IMR-90 (cell line): ENCODE measurements at places on chromosomes 11 and 22. TPM values are rescaled to one million over a fixed set of nuclear protein-coding genes. Genes with fewer than 3 reads are reported as not detected.

The CYTH4 gene
- 0.28 and 0.36 TPM in 2 replicates for total RNA-seq

The CADM1 gene
- 62.2 and 77.1 TPM in 2 replicates for total RNA-seq

The CFAP300 gene
- total RNA-seq, result 0.90 and 1.9 TPM in 2 replicates

The OR52H1 gene
- 0.18 and 0.28 TPM in 2 replicates for total RNA-seq

DNA sequence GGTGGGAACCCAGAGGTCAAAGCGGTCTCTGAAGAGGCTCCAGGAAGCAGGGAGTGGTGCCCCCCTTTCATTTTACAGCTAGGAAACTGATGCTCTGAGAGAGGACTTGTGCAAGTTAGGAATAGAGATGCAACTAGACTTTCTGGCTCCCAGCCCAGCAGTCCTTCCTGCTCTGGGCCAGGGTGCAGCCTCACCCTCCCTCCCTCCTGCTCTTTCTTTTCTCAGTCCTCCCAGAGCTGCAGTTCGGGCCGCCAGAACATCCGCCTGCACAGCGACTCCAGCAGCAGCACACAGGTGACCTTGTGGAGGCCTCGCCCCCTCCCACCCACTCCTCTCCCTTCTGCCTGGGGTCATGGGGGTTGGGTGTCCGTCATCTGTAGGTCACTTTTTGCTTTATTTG, 51.5 kb downstream of the LHFPL7 start:
- no peaks in the 10 kb centered on the region; the same call in 1 of the 2 replicates for H3K27me3 ChIP-seq
- no peak for DNase-seq
- H3K27ac ChIP-seq, result no peak overlapping the region
- no peaks in the 10 kb centered on the region for H3K4me1 ChIP-seq
- no peak overlapping the region for H3K4me3 ChIP-seq

DNA sequence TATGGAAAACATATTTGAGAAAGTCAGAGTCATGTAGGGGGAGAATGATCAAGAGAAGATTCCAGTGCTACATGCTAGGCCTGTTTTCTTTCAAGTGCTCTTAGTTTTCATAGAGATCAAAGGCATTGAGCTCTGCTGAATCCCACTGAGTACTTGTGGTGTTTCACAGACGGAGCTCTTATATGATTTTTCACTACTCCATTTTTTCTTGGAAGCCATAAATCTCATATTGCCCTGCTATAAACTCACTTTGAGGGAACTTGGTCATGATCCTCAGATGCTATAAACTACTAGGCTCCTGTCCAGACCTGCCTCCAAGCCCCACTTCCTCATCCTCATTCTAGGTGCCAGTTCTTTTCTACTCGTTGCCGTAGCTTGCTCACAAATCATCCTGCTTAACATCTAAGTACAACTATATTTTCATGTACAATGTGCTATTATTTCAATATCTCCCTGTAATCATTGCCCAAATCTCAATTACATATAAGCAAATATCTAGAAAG, 180.8 kb upstream of the CCDC179 start:
- H3K4me1 ChIP-seq, result no peaks in the 10 kb centered on the region
- DNase-seq, result no peak
- H3K27me3 ChIP-seq, result no peaks in the 10 kb centered on the region

- no peak overlapping the region for H3K4me3 ChIP-seq
- no peaks in the 10 kb centered on the region for H3K36me3 ChIP-seq
- H3K27ac ChIP-seq, result no peak overlapping the region
Measured at GRCh38 chr22:36807627-36808026, 9.2 kb downstream of the PVALB start.

DNA sequence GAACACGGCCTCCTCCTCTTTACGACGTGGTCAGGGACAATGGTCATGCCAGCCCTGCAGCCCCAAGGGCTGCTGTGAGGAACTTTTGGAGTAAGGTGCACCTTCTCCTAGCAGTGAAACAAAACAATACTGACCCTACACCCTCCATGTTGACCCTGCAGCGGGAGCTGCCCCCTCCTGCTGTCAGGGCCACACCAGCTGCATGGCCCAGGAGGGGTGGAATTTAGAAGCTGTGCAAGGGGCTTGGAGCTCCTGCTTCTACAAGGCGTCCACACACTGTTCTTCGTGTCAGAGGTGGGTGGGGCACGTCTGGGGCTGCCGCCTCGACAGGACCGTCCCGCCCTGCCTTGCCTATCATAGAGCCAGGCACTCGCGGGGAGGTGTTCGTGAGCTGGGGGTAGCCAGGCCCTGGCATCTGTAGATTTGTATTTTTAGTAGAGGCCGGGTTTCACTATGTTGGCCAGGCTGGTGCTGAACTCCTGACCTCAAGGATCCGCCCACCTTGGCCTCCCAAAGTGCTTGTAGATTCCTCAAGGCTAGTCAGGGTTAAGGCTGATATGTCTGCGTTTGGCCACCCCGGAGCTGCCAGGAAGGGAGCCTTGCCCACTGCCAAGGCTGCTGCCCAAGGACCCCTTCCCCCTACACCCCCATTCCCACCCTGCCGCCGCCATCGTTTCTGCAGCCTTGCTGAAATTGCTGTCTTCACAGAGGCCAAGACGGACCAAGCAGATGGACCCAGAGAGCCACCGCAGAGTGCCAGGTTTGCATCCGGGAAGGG, 15.9 kb downstream of the INCENP start:
- no peak for DNase-seq
- peaks cover 32% of the 10 kb centered on the region for H3K36me3 ChIP-seq
- H3K4me1 ChIP-seq, result no peaks in the 10 kb centered on the region
- H3K27me3 ChIP-seq, result no peaks in the 10 kb centered on the region
- no peak overlapping the region for H3K27ac ChIP-seq

GRCh38 chr11:129265125-129265788, 73.1 kb upstream of the ARHGAP32 start:
- H3K4me3 ChIP-seq, result no peak overlapping the region
- DNase-seq, result no peak
- no peaks in the 10 kb centered on the region; the same call in 1 of the 2 replicates for H3K36me3 ChIP-seq
- no peak overlapping the region for H3K27ac ChIP-seq
- no peaks in the 10 kb centered on the region for H3K27me3 ChIP-seq

- no peaks in the 10 kb centered on the region for H3K36me3 ChIP-seq
- H3K27ac ChIP-seq, result no peak overlapping the region
- no peak for DNase-seq
- H3K4me1 ChIP-seq, result no peaks in the 10 kb centered on the region
- peaks cover 24% of the 10 kb centered on the region for H3K27me3 ChIP-seq
Measured at GRCh38 chr11:121367844-121368225, 75.3 kb downstream of the SC5D start.

- no peak overlapping the region for H3K27ac ChIP-seq
- no peaks in the 10 kb centered on the region for H3K4me1 ChIP-seq
- no peak for DNase-seq
Measured at GRCh38 chr11:106241601-106242257, 164.3 kb downstream of the AASDHPPT start.

- H3K4me3 ChIP-seq, result no peak overlapping the region
- H3K36me3 ChIP-seq, result no peaks in the 10 kb centered on the region
- H3K27me3 ChIP-seq, result no peaks in the 10 kb centered on the region
- no peak overlapping the region for H3K27ac ChIP-seq
Measured at GRCh38 chr22:44483878-44484277, 14.2 kb downstream of the RTL6 start.
